Activated CD4-positive, alpha-beta T cell treated with anti-CD3 and anti-CD28 coated beads, Interleukin-2, amount 10 ng/mL, durations not matched to agents 7 days and 5 days (primary cell): ENCODE measurements at places on chromosomes 6 and 20. TPM values are rescaled to one million over a fixed set of nuclear protein-coding genes. Genes with fewer than 3 reads are reported as not detected.
A peak's percentile ranks its signal among the peaks of the same experiment; 100 is the strongest.

Gene PPP1R3G
- total RNA-seq, result 0.04 TPM

Gene TMEM14C
- 65.6 TPM for total RNA-seq

Gene GLP1R
- total RNA-seq, result not detected

- DNase-seq, result no peak
Observed at GRCh38 chr6:148509800-148510581, 167.4 kb downstream of the SASH1 start.

GRCh38 chr6:46091080-46091478, 38.7 kb upstream of the ENPP4 start:
- DNase-seq, result no peak

- DNase-seq, result no peak
Observed at GRCh38 chr6:138555421-138555988, 56.2 kb upstream of the NHSL1 start.

- no peak for DNase-seq
Observed at GRCh38 chr20:4073852-4074741, 58.7 kb upstream of the RNF24 start.

- DNase-seq, result no peak
Observed at GRCh38 chr6:49001856-49002541, 461.1 kb downstream of the MMUT start.

DNA sequence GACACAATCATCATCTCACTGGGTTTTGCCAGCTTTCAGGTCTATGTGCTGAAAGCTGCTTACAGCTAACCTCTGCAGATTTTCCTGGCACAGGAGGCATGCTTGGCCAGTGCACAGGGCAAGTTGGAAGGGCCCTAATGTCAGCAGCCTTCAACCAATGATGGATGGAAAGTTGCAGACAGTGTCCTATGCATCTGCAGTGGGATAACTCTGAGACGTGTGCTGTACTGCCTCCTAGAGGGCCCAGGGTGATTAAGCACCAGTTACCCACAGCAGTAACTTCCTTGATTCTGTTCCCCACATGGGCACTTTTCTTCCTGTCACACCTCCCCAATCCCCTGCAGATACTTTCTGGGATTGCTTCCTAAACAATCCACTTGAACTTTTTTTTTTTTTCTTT, 38.6 kb downstream of the OVOL2 start:
- DNase-seq, result peak; percentile 25

DNA sequence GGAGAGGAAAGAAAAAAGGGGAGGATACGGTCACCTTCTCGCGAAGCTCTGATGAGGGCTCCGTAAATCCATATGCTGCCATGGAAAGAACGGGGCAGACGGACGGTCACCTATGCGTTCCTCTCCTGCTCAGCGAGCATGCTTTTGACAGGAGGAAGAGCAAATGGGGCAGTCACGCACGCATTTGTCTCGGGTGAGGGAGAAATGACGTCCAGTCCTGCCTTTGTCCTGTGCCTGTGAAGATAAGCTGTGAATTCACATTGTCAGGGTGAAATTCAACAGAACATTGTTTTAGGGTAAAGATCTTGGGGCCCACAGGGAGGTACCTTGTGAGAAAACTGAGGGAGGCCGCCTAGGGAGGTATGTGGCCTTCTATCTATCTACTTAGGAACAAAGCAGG, 83.8 kb downstream of the IRF4 start:
- no peak for DNase-seq

DNA sequence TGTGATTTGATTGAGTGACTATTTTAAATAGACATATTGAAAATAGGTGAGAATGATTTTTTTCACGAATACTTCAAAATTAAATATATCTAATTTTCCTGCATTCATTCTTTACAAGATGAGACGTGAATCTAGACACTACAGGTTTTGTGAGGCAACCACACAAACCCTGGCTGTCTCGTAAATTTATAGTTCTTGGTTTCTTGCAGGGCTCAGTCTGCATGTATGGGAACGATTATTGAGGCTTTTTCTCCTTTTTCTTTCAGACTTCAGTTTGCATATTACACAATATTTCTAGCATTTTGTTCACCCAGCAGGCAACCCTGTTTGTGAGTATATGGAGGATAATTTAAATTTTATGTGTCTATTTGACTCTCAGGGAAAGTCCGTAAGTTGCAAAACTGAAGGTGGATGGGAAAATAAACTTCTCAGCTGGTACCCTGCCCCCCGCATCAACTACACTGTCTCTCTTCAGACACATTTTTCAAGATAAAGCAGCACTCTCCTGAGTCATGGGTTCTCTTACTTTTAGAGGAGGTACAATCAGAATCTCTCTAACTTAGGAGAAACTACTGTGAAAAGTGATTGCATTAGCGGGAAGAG, 1349.3 kb downstream of the GRIK2 start:
- DNase-seq, result no peak

DNA sequence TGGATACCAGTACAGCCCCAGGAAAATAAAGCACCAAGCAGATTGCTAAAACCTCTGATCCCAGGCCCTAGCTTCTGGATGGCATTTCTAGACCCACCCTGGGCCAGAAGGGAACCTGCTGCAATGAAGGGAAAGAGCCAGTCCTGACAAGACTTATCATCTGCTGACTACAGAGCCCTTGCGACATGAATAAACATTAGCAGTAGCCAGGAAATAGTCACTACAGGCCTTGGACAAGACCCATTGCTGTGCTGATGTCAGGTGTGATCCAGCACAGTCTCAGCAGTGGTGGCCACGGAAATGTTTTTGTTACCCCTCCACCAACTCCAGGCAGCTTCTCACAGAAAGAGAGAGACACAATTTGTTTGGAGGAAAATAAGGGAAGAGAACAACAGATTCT, 399.3 kb downstream of the HAO1 start:
- no peak for DNase-seq

DNA sequence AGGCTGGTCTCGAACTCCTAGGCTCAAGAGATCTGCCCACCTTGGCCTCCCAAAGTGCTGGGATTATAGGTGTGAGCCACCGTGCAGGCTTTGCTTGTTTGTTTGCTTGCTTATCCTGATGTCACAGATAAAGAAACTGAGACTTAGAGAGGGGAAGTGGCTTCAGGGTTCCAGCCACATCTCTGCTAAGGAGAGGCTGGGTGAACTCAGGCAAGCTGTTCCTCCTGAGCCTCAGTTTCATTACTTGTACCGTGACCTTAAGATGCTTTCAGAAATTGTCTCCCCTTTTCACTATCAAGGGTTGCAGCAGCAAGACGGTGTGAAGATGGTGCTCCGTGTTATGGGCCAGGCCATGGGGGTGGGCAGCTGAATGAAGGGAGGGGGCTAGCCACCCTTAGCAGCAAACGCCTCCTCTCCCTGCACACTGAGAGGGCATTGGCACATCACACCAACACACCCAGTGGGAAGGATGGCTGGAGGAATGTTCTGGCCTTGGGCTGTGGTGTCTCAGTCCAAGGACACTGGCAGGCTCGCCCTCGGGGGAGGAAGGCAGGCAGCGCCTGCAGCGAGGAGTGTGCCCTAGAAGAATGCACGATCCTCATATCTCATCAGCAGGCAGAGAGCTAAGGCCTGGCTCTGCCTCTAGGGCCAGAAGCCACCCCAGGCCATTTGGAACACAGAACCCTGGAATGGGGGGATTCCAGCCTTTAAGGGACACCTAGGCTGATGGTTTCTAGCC, 48.2 kb upstream of the TLDC2 start:
- peak; percentile 35 for DNase-seq
